ENCODE measurements at places on chromosomes 1 and 21.

DNA sequence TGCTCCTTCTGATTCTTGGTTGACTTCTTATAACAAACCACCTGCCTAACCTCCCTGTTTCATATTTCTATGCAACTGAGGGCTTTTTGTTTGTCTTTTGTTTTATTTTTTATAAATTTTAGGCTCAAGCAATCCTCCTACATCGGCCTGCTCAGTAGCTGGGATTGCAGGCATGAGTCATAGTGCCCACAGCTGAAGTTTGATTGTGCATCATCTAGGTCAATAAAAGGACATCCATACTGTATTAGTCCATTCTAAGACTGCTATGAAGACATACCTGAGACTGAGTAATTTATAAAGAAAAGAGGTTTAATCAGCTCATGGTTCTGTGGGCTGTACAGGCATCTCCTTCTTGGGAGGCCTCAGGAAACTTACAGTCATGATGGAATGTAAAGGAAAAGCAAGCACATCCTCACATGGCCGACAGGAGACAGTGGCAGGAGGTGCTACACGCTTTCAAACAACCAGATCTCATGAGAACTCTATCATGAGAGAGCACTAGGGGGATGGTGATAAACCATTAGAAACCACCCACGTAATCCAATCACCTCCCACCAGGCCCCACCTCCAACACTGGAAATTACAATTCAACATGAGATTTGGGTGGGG lies 285.0 kb downstream of the SIPA1L2 start:
- no peak for DNase-seq

- no peak for DNase-seq
Observed at GRCh38 chr1:9718006-9718680, 66.6 kb downstream of the PIK3CD start.

- DNase-seq = no peak
Observed at GRCh38 chr1:81606656-81607055, 194.1 kb upstream of the ADGRL2 start.

GRCh38 chr1:220438741-220439140 lies 89.2 kb upstream of the MARK1 start:
- DNase-seq = no peak

DNA sequence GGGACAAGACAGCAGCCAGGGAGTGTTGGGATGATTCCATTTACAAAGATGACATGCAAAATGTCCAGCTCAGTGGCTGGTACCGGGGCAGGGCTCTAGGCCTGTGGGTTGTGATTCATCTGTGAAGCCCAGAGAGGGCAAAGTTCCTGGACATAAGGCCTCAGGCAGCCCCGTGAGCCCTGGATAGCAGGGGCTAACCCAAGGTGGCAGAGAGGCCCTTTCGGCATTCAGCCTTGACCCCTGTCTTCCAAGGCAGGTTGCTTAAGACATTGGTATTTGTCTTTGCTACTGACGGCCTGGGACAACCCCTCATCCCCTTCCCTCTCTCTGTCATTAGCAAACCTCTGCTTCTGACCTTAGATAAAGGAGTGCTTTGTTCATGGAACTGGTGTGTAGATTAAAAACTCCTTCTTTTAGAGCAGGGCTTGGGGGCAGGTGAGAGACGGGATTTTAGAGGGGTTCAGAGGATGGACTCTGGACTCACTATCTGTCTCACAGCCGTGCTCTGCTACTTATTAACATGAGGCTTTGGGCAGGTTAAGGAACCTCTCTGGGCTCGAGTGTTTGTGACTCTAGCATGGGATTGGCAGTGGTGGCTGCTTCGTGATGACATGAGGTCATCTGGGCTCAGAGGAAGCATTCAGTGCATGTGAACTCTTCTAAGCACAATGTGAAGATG lies 36.3 kb downstream of the TMEM51 start:
- no peak for DNase-seq

DNA sequence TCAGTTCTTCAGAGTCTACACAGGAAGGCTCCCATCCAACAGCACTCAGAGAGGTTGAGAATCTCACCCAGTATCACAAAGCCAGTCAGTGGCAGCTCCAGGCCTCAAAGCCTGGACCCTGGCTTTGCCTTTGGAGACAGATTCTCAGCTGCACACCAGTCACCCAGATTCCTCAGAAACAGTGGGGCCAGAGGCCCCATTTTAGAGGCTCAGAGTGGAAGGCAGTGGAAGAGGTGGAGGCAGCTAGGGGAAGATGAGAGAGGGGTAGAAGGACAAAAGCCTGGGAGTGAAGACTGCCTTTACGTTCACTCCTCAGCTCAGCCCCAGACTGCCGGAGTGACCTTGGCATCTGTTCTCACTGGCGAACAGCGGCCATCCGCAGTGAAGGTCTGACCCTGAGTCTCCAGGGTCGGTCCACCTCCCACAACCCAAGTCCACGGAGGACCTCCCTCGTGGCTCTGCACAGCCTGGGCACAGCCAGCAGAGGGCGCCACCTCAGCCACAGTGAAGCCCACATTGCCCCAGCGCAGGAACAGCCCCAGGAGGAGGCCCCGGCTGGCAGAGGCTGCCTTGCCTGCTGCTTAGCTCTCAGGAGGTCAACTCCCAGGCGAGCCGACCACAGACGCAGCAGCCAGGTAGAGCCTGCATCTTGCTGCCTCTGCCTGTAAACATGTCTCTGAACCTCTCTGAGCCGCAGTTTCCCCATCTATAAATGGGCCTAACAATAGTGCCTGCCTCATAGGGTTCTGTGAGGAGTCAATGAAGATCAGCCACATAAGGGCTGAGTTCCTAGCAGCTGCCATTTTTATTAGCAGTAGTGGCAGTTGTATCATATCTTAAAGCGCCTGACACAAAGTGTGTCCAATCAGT lies 5.9 kb upstream of the FNDC5 start:
- no peak for DNase-seq

DNA sequence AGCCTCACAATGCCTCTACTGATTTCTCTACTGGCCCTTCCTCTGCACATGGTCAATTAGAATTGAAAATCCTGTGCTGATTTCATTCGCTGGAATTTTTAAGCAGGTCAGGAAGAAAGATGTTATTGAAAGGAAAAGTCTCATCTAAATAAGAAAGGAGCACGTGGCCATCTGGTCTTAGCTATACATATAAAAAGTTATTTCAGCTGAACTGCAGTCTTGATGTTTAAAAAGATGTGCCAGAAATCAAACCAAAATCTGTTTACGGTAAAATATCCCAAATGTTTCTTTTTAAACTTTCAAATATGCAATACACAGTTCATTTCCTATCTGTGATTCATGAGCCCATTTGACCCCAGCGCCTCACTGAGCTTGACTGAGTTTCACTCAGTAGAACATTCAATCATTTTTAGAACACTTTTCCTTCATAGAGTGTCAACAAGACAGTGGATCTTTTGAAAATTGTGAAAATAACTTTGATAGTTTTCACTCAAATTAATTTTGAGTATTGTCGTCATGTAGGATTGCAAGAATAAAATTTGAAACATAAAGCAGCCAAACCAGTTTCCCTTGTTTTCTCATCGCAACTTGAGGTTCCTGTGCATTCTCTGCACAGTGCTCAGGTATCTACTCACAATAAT lies 293.6 kb downstream of the PTPRC start:
- peak; percentile 69 for DNase-seq

DNA sequence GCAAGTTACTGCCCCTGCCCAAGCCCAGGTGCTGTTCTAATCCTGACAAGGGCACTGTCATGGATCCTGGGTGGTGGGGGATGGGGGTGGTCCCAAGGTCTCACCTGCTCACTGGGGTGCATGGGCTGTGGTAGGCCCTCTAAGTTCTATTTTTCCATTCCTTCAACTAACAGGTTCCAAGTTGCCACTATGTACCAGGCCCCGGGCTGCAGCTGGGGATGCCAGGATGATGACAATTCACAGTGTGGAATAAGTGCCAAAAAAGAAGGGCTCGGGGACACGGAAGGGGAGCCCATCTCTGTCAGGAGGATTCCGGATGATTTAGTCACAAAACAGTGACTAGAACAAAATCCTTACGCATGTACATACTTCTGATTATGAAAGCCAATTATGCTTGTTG lies 76.0 kb downstream of the STUM start:
- no peak for DNase-seq

DNA sequence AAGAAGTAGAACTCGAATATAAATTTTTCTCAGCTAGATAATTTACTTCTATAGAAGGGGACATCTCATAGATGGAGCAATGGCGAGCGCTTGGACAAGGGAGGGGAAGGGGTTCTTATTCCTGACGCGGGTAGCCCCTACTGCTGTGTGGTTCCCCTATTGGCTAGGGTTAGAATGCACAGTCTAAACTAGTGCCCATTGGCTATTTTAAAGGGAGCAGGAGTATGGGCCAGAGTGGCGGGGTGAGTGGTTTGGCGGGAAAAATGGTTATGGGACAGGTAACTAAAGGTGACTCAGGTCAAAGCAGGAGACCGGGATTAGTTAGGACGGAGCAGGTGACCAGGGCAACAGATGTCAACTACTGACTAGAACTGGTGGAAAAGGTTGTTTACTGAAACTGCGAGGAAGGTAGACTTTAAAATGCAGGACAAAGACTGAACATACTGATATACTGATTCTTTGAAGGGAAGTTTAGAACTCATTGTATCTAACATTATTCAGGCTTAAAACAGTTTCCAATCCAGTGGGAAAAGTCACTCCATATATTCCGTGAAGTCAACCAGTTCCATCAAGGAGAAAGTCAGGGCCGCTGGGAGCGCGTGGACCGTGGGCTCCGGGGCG lies 940 bp upstream of the ATAD3A start:
- DNase-seq = peak; percentile 3

- no peak for DNase-seq
Observed at GRCh38 chr1:60052601-60053000, 21.0 kb downstream of the C1orf87 start.

- no peak for DNase-seq
Observed at GRCh38 chr1:59545830-59546229, 248.9 kb downstream of the FGGY start.

DNA sequence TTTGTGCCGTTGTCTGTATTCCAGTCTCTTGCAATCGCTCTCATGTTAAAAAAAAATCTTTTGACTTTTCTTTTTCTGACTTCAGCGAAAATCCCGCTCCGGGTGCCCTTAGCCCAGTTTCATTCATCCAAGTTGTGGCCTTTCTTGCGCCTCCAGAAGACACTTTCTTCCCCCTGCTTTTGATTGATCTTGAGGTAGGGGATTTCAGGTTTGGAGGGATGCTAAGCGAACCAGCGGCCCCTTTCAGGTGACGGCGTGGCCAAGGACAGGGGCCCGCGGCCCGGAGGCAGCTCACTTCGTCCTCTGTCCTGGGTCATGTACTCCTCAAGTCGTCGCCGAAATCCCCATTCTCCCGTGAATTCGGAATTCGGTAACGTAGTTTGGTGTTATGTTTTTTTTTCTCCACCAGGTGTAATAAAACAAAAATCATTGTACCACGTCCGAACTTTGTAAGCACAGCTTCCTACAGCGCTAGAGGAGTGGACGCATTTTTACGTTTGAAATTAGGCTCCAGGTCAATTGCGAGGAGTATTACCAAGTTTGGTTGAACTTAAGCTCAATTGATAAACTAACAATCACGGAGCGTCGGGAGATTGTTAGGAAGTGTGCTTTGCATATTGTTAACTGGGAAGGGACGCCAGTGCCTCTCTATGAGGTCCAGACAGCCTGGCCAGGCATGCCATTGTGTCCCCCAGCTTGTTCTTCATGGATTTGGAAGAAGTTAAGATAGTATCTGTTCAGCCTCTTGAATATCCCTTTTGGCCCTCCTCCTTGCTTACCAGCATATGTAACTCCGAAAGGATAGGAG lies 1.1 kb downstream of the MRPS6 start:
- no peak for DNase-seq

DNA sequence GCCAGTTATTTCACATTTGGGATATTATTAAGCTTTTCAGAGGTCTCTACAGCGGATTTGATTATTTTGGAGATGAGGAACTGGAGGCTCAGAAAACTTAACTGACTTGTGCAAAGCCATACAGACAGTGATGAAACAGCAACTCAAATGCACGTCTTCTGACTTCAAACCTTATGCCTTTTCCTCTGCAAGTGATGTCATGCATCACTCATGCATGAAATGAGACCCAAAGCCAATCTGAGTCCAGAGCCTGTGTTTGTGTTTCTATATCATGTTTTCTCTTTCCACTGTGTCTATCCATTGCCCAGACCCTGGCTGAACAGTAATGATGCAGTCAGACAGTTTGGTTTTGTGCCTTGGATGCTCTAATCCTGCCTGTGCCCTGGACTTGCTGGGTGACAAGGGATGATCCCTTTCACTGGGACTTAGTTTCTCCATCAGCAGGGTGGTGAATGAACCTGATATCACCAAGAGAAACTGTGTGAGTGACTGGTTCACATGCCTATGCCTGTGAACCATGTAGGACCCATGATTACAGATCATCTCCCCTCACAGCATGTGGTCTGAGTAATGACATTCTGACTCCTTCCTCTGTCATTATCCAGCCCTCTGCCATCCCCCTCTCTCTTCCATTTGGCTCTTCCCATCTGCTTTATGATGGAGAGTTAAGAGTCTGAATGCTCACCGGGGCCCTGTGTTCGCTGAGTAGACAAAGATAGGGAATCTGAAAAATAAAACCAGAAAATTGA lies 33.4 kb downstream of the SLAMF6 start:
- DNase-seq = no peak

- DNase-seq = no peak
Observed at GRCh38 chr1:184078564-184079249, 27.2 kb downstream of the TSEN15 start.

- DNase-seq = no peak
Observed at GRCh38 chr1:40825996-40826395, 36.2 kb downstream of the CITED4 start.

- no peak for DNase-seq
Observed at GRCh38 chr1:17909634-17910033, 154.5 kb downstream of the ACTL8 start.

GRCh38 chr1:185734929-185735700 lies 924 bp downstream of the HMCN1 start:
- DNase-seq = no peak

- DNase-seq = no peak
Observed at GRCh38 chr1:61372944-61373343, 290.6 kb downstream of the NFIA start.

GRCh38 chr1:116325922-116326321 lies 47.1 kb upstream of the ATP1A1 start:
- DNase-seq = no peak

DNA sequence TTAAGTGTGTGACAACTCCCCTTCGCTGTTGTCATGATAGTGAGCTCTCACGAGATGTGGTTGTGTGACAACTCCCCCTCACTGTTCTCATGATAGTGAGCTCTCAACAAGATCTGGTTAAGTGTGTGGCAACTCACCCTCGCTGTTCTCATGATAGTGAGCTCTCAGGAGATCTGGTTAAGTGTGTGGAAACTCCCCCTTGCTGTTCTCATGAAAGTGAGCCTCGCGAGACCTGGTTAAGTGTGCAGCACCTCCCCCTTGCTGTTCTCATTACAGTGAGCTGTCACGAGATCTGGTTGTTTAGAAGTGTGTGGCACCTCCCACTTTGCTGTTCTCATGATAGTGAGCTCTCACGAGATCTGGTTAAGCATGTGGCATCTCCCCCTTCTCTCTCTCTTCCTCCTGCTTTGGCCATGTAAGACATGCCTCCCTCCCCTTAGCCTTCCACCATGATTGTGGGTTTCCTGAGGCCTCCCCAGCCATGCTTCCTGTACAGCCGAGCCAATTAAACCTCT lies 25.1 kb upstream of the LSS start:
- DNase-seq = no peak

- no peak for DNase-seq
Observed at GRCh38 chr1:245485996-245486395, 331.2 kb downstream of the KIF26B start.

- no peak for DNase-seq
Observed at GRCh38 chr1:187033693-187034390, 205.1 kb downstream of the PLA2G4A start.

- peak; percentile 91 for DNase-seq
Observed at GRCh38 chr1:162561037-162561615, 396 bp upstream of the UAP1 start.
